ENCODE measurements at places on chromosomes 5 and 9. TPM values are rescaled to one million over a fixed set of nuclear protein-coding genes. Genes with fewer than 3 reads are reported as not detected.

Gene FOXD4L4
- total RNA-seq: 0.26 TPM

Gene PCDHGA12
- 22.3 TPM for total RNA-seq

Gene ADAMTSL1
- total RNA-seq: 115 TPM

Gene LCN15
- total RNA-seq: not detected

Gene WDR38
- total RNA-seq: not detected

Gene ENTPD8
- 0.06 TPM for total RNA-seq

Gene C9orf153
- total RNA-seq: 0.26 TPM

Gene PCDHB8
- 0.62 TPM for total RNA-seq

Gene CCNJL
- 0.68 TPM for total RNA-seq

Gene RGS7BP
- 1.7 TPM for total RNA-seq

Gene BAAT
- not detected for total RNA-seq

Gene APC
- 66.3 TPM for total RNA-seq

Gene SPINK4
- not detected for total RNA-seq

Gene CNTNAP3
- 76.5 TPM for total RNA-seq

Gene PAEP
- total RNA-seq: not detected

Gene LCN9
- not detected for total RNA-seq

Gene MFAP3
- 72.4 TPM for total RNA-seq

Gene MSX2
- total RNA-seq: 0.50 TPM

Gene RORB
- total RNA-seq: 11.6 TPM

Gene FIBCD1
- 0.26 TPM for total RNA-seq

Gene NMUR2
- total RNA-seq: not detected

Gene SLC34A1
- total RNA-seq: not detected

Gene PCDHA11
- total RNA-seq: 0.06 TPM

Gene STING1
- total RNA-seq: 57.2 TPM

Gene SPINK1
- total RNA-seq: not detected

Gene NFX1
- total RNA-seq: 24.0 TPM

Gene NAIP
- 5.8 TPM for total RNA-seq

Gene GRM6
- total RNA-seq: not detected

Gene ENTREP1
- 0.13 TPM for total RNA-seq

Gene SPATA31A3
- not detected for total RNA-seq

Gene CCL27
- not detected for total RNA-seq

Gene MAN2A1
- 32.5 TPM for total RNA-seq

Gene ZBTB34
- 4.2 TPM for total RNA-seq

Gene GPR151
- not detected for total RNA-seq

Gene CAMK4
- 0.37 TPM for total RNA-seq

Gene NOL8
- total RNA-seq: 23.6 TPM

Gene VLDLR
- 3.0 TPM for total RNA-seq

Gene NTRK2
- total RNA-seq: 0.62 TPM

Gene DNAH5
- 0.13 TPM for total RNA-seq

Gene WNK2
- not detected for total RNA-seq

Gene LRRC19
- total RNA-seq: not detected

Gene CD72
- total RNA-seq: 1.1 TPM

Gene SIL1
- 83.8 TPM for total RNA-seq

Gene ANKRD31
- total RNA-seq: 0.13 TPM

Gene RABGAP1
- 45.3 TPM for total RNA-seq

Gene PCDHGA5
- 2.7 TPM for total RNA-seq

Gene FBP1
- total RNA-seq: not detected

Gene SAXO1
- total RNA-seq: under 0.01 TPM

Gene LPAR1
- total RNA-seq: 39.8 TPM

Gene GPR150
- total RNA-seq: 0.13 TPM

Gene CER1
- not detected for total RNA-seq

Gene ANKRD18B
- under 0.01 TPM for total RNA-seq

Gene LECT2
- not detected for total RNA-seq

Gene SLC28A3
- total RNA-seq: under 0.01 TPM

Gene PCSK5
- 7.1 TPM for total RNA-seq
